Fibroblast of the aortic adventitia (primary cell): ENCODE measurements at places on chromosomes 2 and 18.

DNA sequence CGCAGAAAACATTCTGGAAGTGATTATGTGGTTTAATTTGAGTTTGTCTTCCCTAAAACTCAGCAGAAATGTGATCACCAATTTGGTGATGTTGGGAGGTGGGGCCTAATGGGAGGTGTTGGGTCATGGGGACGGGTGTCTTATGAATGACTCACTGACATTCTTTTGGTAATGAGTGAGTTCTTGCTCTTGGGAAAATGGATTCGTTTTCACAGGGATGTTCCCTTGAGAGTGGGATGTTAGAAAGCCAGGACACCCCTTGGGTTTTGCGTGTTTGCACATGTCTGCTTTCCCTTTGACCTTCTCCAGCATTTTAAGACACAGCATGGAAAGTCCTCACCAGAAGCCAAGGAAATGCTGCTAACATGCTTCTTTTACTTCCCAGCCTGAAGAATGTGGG is 321.5 kb upstream of the NT5C1B start:
- peak; percentile 77 for DNase-seq

DNA sequence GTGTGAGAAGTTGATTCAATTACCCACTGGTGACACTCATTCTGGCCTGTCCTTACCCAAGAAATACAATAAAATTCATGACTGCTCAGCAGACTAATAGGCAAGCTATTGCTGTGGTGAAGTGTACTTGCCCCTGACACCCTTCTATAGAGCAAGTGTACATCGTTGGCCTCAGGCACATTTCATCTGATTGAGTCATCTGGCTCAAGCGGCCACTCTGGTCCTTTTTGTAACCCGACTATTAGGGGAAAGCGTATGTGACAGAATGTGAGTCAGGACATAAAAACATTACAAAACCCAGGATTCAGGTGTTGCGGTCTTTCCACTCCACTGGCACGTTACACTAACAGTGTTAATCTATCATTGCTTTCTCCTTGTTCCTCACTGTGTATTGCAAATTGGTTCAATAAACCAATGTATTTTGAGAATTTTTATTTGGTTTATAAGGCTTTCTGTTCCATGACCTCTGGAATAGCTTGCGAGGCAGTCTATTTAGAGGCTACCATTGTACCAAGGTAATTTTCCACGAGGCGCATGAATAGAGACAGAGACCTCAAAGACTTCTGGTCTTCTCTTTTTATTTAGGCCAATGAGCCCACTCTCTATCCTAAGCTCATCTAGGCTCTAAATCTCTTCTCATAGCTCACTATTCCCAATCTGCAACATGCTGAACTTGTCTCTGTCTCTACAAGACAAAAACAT is 10.2 kb upstream of the TTC32 start:
- peak; percentile 36 for DNase-seq

- DNase-seq: peak; percentile 68
Measured at GRCh38 chr2:54103454-54104314, 11.7 kb upstream of the ACYP2 start.

DNA sequence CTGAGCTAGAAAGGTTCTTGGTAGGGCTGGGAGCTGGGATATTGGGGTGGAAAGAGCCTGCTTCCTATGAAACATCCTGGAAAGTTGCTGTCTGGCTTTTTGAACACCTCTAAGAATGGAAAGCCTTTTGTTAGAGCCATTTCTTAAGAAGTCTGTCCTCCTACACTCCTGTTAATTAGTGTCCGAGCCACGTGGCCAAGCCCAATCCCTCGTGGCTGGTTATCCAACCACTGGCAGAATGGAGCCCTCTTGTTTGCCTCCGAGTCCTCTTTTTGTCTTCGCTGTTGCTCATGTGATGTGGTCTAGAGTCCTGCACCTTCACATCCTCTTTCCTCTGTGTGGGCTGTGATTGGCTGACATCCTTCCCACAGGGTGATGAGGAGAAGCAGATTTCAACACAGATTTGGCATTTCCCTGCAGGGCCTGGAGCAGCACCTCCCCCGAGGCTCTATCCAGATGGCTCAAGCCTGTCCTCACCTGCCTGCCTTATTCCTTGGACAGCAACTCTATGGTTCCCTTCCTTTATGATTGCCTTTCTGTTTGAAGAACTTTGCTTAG is 8.2 kb upstream of the TOGARAM2 start:
- DNase-seq: no peak

GRCh38 chr18:75378376-75379315 is 48.9 kb downstream of the SMIM21 start:
- no peak for DNase-seq

DNA sequence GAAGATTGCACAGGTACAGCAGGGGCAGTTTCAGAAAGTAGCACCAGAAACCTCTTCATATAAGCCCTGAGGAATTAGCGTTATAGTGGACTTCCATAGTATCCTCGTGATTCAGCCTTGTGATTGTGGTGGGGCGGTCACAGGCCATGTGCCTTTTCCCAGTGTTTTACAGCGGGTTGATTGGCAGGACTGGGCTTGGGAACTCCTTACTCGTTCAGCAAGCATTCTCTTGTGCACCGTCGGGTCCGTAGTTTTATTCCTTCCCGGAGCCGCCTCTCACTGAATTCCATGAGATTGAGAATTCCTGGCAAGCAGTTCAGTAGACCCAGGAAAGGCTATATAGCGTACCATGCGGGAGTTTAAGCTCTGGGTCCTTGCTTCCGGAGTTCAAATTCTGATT is 5.2 kb downstream of the COPS8 start:
- no peak for DNase-seq

- DNase-seq: no peak
Measured at GRCh38 chr18:79926715-79927606, 24.5 kb downstream of the SLC66A2 start.

GRCh38 chr2:131036269-131036668 is 57.0 kb downstream of the FAM168B start:
- no peak for DNase-seq

DNA sequence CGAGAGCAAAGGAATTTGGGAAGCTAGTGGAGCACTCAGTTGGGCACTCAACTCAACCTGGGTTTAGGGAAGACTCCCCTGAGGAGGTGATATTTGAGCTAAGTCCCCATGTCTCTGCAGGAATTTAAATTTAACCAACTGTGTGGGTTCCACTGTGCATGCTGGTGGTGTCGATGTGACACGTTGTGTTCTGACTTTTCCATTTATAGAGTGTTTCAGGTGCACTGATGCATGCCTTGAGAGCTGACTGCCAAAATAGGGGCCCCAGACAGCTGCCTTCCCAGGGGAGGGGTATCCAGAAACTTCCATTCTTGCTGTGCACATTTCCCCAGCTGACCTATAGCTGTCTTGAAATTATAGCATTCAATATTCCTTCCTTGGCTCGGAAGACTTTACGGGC is 63.7 kb upstream of the BCL2L11 start:
- no peak for DNase-seq

DNA sequence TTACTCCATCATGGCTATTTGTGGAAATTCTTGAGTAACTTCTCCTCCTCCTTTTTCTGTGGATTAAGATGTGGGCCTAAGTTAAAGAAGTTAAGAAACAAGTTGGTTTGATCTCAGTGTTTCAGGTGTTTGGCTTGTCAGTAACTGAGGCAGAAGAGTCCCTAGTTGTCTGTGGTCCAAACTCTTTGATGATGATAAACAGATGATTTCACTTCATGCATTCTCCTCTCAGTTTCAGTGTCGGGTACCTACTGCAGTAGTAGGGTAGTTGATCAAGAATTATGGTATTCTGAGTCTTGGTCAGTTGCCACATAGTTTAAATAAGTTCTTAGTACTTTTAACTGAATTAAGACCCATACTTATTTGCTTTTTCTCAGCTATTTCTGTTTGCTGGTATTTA is 85.6 kb downstream of the NCOA1 start:
- DNase-seq: no peak

- no peak for DNase-seq
Measured at GRCh38 chr2:191023235-191023679, 9.3 kb upstream of the STAT1 start.

DNA sequence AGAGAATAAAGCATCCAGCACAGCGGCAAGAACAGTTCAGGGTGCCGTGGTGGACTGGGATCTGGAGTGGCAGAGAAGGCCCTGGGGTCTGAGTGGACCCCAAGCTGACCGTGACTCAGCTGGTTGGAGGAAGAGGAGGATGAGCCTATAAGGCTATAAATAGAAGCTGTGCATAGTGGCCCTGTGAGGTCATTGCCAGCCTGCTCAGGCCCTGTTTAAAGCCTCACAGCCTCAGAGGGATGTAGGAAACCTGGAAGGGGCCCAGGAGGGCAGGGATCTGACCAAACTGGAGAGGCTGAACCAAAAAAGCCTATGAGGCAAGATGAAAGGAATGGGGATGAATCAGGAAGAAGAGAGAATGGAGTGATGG is 11.3 kb upstream of the DES start:
- DNase-seq: peak; percentile 95

DNA sequence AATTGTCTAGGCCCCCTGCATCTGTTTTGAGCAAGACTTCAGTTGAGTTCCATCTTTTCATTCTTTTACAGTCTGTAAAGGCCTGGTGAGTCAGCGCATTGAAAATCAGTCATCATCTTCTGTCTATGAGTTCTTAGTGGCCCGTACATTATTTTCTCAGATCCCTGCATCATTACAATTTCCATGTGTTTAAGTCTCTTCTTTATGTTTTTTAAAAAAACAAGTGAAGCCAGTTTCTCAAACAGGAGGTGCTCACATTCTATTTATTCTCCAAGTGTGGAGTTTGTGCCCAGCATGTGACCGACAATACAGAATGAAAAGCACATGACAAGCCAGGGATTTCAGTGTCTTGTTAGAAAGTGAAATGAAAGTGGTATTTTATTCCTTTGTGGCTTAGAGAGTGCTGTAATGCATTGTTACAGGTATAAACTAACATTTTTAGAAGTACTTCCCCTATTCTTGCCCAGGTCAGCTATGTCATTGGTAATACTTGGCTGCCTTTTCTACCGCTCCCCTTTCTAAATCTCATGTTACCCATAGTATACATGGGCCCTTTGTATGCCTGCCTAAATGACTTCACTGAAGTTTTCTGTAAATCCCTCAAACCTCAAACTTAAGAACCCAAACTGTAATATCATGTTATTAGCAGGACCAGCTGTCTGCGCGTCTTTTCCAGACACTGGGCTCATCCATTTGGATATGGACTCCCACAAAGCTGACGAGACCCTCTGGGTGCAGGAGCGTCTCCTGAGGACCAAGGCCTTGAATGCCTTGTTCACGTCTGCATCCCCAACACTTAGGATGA is 67.6 kb downstream of the FEZ2 start:
- DNase-seq: peak; percentile 41

GRCh38 chr2:233901367-233901766 is 15.8 kb upstream of the TRPM8 start:
- DNase-seq: no peak

DNA sequence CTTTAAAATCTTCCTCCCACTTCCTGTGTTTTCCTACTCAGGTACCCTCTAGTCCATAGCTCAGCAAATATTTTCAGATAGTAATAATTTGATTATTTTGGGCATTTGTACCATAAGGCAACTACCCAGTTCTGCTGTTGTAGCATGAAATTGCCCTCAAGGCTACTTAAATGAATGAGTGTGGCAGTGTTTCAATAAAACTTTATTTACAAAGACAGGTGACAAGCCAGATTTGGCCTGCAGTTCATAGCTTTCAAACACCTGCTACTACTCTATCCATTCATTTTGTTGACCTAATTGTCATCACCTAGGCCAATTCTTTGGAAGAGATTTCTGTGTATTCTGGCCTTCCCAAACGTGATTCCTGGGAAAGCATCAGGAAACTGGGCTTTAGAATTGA is 28.9 kb downstream of the NYAP2 start:
- DNase-seq: no peak

DNA sequence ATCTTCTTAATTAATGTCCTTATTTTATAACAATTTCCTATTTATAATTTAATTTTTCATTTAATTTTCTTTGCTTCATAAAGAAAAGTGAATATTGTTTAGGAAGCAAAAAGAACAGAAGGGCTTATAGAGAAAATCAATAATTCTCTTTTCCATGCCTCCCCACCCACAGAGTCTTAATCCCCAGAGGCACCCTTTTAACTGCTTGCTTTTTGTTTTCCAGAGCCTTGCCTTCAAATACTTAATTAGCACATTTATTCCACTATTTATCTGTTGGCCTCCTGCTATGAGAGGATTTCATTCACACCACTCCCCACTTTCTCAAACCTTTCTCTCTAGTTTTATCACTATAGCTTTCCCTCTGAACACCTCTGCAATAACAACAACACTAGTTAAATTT is 373.6 kb downstream of the MBD2 start:
- DNase-seq: no peak
